NCI-H1092 (cell line): ENCODE measurements at places on chromosomes 7 and 10.

DNA sequence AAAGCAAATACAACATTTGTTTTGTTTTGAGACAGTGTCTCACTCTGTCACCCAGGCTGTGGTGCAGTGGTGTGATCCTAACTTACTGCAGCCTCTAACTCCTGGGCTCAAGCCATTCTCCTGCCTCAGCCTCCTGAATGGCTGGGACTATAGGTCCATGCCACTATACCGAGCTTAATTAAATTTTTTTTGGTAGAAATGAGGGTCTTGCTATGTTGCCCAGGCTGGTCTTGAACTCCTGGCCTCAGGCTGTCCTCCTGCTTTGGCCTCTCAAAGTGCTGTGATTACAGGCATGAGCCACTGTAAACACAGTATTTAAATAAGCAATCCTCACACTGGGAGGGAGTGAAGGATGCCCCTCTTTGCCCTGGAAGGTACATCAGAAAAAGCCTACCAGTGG lies 4.0 kb upstream of the CAMK2G start:
- no peak for DNase-seq

GRCh38 chr10:69810097-69810496 lies 8.4 kb downstream of the COL13A1 start:
- no peak for DNase-seq

- no peak for DNase-seq
Measured at GRCh38 chr7:157462840-157463239, 126.0 kb downstream of the DNAJB6 start.

GRCh38 chr10:62860946-62861345 lies 44.8 kb upstream of the EGR2 start:
- no peak for DNase-seq

- no peak for DNase-seq
Measured at GRCh38 chr7:55086413-55087201, 67.8 kb downstream of the EGFR start.

GRCh38 chr10:17651896-17652295 lies 7.9 kb downstream of the STAM start:
- DNase-seq, result no peak

- no peak for DNase-seq
Measured at GRCh38 chr7:113179313-113179712, 61.0 kb upstream of the SMIM30 start.

GRCh38 chr10:116978901-116979300 lies 26.1 kb downstream of the SHTN1 start:
- no peak for DNase-seq

DNA sequence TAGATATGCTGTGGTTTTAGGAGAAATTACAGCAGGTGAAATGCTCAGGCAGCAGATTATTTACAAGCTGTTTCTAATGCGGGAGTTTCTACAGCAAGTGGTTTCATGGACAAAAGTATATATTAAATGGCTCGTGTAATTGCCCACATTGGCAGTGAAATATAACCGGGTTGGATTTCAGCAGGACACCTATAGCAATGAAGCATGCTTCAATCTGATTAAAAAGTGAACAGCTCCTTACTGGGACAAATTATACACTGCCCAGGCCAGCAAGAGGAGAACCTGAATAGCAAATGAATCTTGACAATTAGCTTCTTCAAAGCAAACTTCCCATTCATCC lies 35.2 kb upstream of the LYZL1 start:
- no peak for DNase-seq

- no peak for DNase-seq
Measured at GRCh38 chr10:12397941-12398340, 48.6 kb downstream of the CAMK1D start.

GRCh38 chr10:31101123-31101522 lies 69.5 kb upstream of the ZNF438 start:
- DNase-seq, result no peak

GRCh38 chr7:79176859-79177477 lies 276.5 kb downstream of the MAGI2 start:
- DNase-seq, result peak; percentile 31

GRCh38 chr10:78578929-78579328 lies 489.8 kb upstream of the ZMIZ1 start:
- no peak for DNase-seq

GRCh38 chr10:3754727-3755439 lies 30.1 kb downstream of the KLF6 start:
- no peak for DNase-seq

GRCh38 chr7:157522954-157523353 lies 186.2 kb downstream of the DNAJB6 start:
- DNase-seq, result no peak

- no peak for DNase-seq
Measured at GRCh38 chr10:99619090-99619800, 994 bp downstream of the SLC25A28 start.

DNA sequence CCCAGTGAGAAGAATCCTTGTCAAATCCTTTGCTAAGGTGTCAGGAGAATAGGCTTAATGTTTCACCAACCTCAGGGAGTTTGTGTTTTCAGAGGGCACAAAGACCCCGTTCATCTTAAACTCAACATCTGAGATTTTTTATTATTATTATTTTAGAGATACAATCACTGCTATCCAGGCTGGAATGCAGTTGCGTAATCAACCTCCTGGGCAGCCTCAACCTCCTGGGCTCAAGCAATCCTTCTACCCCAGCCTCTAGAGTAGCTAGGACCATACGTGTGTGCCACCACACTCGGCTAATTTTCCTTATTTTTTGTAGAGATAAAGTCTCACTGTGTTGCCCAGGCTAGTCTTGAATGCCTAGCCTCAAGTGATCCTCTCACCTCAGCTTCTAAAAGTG lies 599.2 kb downstream of the KCNMA1 start:
- no peak for DNase-seq

- DNase-seq, result no peak
Measured at GRCh38 chr7:45001138-45001694, 1.2 kb downstream of the CCM2 start.

DNA sequence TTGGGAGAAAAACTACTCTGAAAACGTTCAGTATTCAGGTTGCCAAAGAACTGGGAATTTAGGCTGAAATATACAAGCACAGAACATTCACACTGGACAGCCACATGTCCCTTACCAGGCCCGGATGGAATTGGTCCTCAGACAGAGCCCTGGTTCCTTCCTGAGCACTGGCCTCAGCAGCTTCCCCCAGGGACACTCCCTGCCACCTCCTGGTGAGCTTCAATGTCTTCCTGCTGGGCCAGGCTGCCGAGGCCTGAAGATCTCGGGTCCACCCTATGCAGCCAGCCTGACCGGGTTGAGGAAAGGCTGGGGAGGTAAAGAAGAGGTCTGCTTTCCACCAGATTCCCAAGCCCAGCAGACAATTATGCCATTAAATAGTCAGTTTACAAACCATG lies 24.8 kb downstream of the LEP start:
- DNase-seq, result no peak

DNA sequence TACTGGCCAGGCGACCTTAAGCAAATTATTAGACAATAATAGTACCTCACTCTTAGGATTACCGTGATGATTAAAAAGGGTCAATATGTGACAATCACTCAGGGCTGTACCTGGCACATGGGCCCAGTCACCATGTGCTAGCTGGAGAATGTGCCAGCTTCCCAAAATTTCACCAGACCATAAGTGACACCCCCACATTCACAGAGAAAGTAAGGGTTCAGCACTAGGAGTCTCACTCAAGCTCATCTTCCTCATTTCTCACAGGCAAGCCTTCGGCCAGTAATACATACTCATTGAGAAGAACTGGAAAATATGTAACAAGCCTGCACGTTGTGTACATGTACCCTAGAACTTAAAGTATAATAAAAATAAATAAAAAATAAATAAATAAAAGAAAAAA lies 22.4 kb upstream of the C10orf71 start:
- DNase-seq, result no peak

GRCh38 chr7:7178906-7179305 lies 3.4 kb upstream of the C1GALT1 start:
- no peak for DNase-seq

DNA sequence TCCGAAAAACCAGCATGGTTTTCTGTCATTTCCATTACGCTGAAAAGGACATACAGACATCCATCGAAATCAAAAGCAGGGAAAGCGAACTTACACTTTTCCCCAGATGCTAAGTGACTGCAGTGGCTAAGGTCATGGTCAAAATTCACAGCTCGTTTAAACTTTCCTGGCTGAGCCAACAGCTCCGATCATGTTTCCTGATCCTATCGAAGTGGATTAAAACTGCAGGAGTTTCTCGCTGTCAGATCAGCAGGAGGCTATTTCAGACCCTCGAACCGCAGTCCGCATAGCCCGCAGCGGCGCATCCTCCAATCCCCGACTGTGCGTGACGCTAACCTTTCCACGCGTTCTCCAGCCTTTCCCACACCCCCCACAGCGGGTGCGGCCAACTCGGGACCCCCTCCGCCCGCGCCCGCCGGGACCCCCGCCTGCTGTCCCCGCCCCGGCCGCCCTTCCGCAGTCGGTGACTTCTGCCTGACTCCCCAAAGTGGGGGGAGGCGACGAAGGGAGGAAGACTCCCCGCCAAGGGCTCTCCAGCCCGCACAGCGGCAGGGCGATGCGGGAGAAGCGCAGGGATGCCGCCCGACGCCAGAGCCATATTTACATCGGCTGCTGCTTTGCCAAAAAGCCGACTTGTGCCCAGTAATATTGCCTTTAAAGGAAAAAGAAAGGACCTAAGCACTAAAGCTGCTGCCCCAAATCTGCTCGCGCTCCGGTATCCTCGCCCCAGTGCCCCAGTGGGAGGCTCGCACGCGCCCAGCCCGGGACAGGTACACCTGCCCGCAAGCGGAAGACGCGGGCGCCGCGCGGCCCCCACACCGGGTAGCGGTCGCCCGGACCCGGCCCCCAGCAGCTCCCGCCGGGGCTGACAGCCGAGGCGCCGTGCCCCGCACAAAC lies 1.2 kb downstream of the PIP4K2A start:
- DNase-seq, result no peak

DNA sequence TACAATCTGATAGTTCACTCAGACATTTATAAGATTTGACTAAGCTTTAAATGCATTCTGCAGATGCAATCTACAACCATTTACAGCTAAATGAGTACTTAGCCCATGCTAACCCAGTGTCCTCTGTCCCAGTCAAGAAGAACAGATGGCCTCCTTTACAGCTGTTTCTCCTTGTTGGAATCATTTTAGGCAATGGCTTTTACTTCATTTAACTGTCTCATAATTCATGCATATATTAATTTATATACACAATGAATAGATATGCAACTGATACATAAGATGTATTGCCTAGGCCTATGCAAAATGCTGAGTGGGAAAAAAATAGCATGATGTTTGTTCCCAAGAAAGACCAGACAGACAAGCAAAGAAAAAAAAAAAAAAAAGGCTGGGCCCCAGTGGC lies 82.2 kb downstream of the TSPAN12 start:
- DNase-seq, result no peak

DNA sequence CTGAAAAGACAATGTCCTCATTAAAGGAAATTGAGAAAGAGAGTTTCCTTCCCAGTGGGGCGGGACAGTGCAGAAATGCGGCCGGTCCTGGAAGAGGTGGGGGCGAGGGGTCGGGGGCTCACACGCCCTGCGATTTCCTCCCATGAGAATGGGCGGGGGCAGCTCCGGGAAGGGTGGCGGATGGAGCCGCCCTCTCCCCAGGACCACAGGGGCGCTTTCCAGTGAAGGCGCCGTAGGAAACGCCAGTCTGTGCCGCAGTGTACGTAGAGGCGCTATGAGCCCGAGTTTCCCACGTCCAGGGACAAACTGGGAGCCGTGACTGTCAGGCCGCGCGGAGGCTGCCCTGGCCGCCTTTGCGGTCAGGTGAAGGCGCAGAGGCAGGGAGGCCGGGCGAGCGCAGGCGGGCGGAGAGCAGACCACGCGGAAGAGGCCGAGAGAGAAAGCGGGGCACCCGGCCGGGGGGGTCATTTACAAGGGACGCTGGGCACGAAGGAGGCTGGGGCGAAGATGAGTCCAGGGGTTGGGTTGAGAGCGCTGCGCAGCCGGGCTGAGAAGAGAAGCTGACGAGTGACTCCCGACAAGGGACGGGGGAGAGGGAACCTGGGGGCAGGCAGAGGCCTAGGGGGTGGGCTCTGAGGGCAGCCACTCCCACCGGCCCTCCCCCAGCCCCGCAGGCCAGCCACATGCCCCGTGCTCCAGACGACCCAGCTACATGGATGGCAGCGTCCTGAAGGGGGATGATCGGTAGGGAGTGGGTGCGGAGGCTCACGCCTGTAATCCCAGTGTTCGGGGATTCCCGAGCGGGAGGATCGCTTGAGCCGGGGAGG lies 45.0 kb downstream of the ALOX5 start:
- DNase-seq, result no peak

DNA sequence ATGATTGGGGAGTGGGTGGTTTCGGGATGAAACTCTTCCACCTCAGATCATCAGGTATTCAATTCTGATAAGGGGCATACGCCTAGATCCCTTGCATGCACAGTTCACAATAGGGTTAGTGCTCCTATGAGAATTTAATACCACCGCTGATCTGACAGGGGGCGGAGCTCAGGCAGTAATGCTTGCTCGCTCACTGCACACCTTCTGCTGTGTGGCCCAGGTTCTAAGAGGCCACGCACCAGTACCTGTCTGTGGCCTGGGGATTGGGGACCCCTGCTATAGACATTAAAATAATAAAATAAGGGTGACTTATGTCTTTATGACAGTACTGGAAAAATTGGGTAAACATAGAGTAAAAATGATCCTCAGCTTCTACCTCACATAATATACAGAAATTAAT lies 66.1 kb downstream of the SAMD9 start:
- no peak for DNase-seq

GRCh38 chr7:27740449-27741086 lies 606 bp downstream of the TAX1BP1 start:
- peak; percentile 77 for DNase-seq

DNA sequence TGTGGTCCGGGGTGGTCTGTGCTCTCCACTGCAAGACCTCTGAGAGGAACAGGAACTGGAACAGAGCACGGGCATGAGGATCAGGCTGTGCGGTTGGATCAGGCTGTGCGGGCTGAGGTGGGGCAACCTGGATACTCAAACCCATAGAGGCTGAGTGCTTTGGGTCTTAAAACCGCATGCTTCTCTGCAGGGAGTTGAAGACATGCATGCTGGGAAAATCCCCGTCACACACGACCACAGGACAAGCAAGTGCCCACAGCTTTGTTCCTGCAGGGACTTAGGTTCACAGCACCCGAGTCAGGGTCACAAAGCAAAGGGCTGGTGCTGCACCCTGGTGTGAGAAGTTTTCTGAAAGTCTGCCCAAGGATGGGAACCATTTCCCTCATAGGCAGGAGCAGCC lies 221.2 kb downstream of the ZMYND11 start:
- DNase-seq, result no peak
